ENCODE measurements at places on chromosomes 5 and 9.
A peak's percentile ranks its signal among the peaks of the same experiment; 100 is the strongest.

- H3K27ac ChIP-seq = no peak overlapping the region
- no peaks in the 10 kb centered on the region for H3K4me1 ChIP-seq
- no peak overlapping the region for H3K4me3 ChIP-seq
- H3K27me3 ChIP-seq = no peaks in the 10 kb centered on the region
These were observed 163.5 kb downstream of the ARSB start for GRCh38 chr5:78821536-78822021.

DNA sequence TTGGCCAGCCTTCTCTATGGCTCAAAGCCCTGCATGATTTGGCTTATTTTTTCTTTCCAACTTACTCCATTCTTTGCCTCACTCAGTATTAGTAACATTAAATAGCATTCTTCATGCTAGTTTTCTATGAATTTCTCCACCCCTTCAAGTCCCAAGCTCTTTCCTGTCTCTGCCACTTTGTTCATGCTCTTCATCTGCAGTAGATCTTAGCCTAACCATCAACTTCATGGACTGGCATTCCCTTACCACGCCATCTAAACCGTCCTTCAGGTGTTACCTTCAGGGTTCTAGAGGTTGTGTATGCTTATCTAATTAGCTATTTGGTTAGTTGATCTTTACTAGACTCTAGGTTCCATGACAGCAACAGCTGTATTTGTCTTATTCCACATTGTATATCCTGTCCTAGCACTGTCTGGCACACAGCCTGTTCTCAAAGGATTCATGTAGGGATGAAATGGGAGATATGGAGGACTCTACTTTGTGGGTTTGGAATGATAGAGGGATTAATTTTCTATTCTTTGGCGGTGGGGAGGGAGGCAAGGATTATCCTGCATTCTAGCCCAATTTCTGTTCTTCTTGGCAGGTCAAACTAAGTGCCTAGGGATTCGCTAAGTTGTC lies 26.4 kb downstream of the TMEM167A start:
- no peaks in the 10 kb centered on the region for H3K36me3 ChIP-seq
- no peak for DNase-seq
- no peaks in the 10 kb centered on the region for H3K27me3 ChIP-seq
- H3K4me1 ChIP-seq = no peaks in the 10 kb centered on the region
- no peak overlapping the region for H3K27ac ChIP-seq
- no peak overlapping the region for H3K4me3 ChIP-seq

DNA sequence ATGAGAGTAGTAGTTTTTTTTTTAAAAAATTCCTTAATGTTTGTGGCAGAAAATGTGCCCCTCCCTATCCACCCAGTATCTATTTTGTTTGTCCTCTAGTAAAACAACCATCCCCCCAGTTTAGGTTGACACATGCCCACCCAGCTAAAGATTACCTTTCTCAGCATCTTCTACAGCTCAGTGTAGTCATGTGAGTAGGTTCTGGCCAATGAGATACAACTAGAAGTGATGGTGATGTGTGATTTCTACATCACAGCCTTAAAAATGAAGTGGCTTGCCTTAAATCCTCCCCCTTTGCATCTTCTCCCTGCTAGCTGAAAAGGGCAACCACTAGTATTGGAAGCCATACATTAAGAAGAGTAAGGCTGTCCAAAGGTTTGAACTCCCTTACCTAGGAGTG lies 14.9 kb downstream of the CHD1 start:
- DNase-seq = no peak
- H3K4me3 ChIP-seq = no peak overlapping the region
- no peaks in the 10 kb centered on the region for H3K27me3 ChIP-seq
- no peaks in the 10 kb centered on the region for H3K4me1 ChIP-seq
- H3K36me3 ChIP-seq = no peaks in the 10 kb centered on the region

- no peak overlapping the region for H3K27ac ChIP-seq
- no peak overlapping the region for H3K4me3 ChIP-seq
- no peaks in the 10 kb centered on the region for H3K36me3 ChIP-seq
- no peaks in the 10 kb centered on the region for H3K4me1 ChIP-seq
These were observed 93.6 kb upstream of the TLE4 start for GRCh38 chr9:79477955-79478771.

DNA sequence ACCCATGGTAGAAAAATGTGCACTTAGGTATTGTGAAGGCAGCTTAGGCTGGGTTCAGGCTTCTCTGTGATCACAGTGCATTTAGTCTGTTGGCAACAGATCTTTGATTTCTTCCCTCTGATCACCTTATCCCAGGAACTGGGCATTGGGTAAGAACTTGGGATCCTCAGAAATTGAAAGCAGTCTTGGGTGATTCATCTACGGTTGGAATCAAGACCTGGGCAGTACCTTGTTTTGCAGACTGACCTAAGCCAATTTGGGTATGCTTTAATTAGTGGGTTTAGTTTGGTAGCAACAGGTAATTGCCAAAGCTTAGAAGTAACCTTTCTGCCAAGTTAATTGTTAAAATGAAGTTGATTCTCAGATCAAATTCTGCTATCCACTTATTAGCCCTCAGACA lies 17.8 kb downstream of the ENTREP1 start:
- H3K27me3 ChIP-seq = no peaks in the 10 kb centered on the region
- no peaks in the 10 kb centered on the region for H3K36me3 ChIP-seq
- no peak overlapping the region for H3K27ac ChIP-seq
- no peak for DNase-seq
- no peak overlapping the region for H3K4me3 ChIP-seq

DNA sequence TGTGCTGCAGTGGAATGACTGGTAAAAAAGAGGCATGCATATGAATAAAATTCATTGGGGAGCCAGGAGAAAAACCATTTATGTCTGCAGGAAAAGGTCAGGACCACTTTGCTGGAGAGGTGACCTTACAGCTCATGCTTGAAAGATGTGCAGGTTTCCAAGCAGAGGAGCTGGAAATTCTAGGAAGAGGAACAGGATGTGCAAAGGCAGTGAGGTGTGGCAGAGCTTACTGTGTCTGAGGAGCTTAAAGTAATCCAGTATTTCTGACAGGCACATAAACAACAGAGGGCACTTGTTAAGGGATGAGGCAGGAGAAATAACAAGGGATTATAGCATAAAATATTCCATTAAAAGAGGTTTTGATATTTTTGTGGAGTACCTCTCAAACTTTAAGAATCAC lies 203.2 kb downstream of the CD180 start:
- H3K27me3 ChIP-seq = no peaks in the 10 kb centered on the region
- no peaks in the 10 kb centered on the region for H3K36me3 ChIP-seq
- H3K4me3 ChIP-seq = no peak overlapping the region

DNA sequence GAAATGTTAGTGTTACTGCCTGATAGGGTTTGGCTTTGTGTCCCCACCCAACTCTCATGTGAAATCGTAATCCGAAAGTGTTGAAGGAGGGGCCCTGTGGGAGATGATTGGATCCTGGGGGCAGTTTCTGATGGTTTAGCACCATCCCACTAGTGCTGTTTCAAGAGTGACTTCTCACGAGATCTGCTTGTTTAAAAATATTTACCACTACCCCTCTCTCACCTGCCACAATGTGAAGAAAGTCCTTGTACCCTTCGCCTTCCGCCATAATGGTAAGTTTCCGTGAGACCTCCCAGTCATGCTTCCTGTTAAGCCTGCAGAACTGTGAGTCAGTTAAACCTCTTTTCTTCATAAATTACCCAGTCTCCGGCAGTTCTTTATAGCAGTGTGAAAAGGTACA lies 2.6 kb upstream of the RFX3 start:
- H3K36me3 ChIP-seq = no peaks in the 10 kb centered on the region
- DNase-seq = no peak
- no peaks in the 10 kb centered on the region for H3K27me3 ChIP-seq
- H3K4me1 ChIP-seq = peaks cover 20% of the 10 kb centered on the region

DNA sequence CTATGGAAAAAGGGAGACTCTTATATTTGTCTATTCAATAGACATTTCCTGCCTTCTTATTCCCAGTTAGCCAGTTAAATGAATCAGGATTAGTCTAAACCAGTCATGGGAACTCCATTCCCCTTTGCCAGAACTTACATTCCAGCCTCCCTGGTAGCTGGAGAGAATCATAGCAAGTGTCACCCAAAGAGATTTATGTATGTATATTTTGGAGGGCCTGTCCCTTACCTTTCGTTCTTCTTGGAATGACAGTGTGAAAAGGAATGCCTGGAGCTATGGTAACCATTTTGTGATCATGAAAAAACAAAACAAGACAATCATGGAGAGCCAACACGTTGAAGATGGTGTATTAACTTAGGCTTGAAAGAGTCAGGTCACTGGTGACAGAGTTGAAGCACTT lies 627.7 kb downstream of the CCDC171 start:
- H3K36me3 ChIP-seq = no peaks in the 10 kb centered on the region
- H3K4me1 ChIP-seq = peaks cover 18% of the 10 kb centered on the region
- no peak overlapping the region for H3K4me3 ChIP-seq
- no peak for DNase-seq

GRCh38 chr5:105158526-105158925 lies 1595.9 kb upstream of the NUDT12 start:
- H3K4me1 ChIP-seq = no peaks in the 10 kb centered on the region
- DNase-seq = no peak
- H3K27me3 ChIP-seq = no peaks in the 10 kb centered on the region
- H3K27ac ChIP-seq = no peak overlapping the region

DNA sequence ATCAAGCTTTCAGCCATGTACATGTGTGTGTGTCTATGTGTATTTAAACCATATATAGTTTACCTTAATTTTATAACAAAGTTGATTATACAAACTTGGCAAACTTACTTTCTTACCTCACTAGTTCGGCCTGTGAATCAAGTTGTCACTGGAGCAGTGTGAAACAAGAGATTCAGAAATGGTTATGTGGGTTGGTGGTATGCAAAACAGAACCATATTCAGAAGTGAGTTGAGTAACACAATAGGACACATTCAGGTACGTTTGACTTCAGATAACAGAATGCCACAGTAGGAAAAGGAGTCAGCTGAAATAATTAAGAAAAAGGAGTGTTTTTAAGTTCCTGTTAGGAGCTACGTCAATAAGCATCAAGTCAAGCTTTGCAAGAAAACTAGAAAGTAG lies 21.5 kb downstream of the XPA start:
- H3K27ac ChIP-seq = peak overlapping the region; percentile 67
- no peaks in the 10 kb centered on the region for H3K27me3 ChIP-seq
- peaks cover 63% of the 10 kb centered on the region for H3K36me3 ChIP-seq
- no peak overlapping the region for H3K4me3 ChIP-seq

DNA sequence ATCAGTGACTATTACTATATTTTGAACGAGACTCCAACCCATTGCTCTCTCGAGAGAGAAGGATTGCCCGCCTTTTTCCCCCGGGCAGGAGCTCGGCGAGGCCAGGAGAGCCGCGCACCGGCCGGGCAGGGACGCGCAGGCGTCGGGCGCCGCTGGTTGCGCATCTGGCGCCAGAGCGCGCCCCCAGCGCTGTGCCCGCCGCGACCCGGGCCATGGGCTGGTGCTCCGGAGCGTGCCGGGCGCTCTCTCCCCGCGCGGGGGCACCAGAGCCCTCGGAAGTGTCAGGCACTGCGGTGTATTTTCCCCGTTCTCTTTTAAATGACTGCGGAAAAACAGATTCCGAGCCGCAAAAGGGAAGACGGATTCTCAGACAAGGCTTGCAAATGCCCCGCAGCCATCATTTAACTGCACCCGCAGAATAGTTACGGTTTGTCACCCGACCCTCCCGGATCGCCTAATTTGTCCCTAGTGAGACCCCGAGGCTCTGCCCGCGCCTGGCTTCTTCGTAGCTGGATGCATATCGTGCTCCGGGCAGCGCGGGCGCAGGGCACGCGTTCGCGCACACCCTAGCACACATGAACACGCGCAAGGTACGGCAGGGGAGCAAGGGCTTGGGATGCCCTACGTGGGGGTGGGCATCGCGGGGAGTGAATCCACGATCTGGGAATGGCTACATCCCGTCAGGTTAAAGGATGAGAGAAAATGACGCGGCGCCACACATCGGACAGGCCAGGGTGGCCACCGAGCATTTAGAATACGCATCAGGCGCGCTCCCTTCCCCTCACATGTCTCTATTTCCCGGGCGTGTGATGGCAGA lies 1.1 kb upstream of the NTRK2 start:
- no peaks in the 10 kb centered on the region for H3K4me1 ChIP-seq
- no peaks in the 10 kb centered on the region for H3K36me3 ChIP-seq
- DNase-seq = peak; percentile 88
- peak overlapping the region; percentile 64 for H3K4me3 ChIP-seq

- no peaks in the 10 kb centered on the region for H3K27me3 ChIP-seq
- no peaks in the 10 kb centered on the region for H3K36me3 ChIP-seq
- peaks cover 3% of the 10 kb centered on the region for H3K4me1 ChIP-seq
- H3K27ac ChIP-seq = no peak overlapping the region
- no peak overlapping the region for H3K4me3 ChIP-seq
- no peak for DNase-seq
These were observed 302.5 kb downstream of the MLLT3 start for GRCh38 chr9:20319641-20320337.

- no peak overlapping the region for H3K27ac ChIP-seq
- DNase-seq = no peak
- no peak overlapping the region for H3K4me3 ChIP-seq
- peaks cover 11% of the 10 kb centered on the region for H3K4me1 ChIP-seq
- H3K36me3 ChIP-seq = no peaks in the 10 kb centered on the region
These were observed 93.2 kb downstream of the WDR41 start for GRCh38 chr5:77398896-77399295.

DNA sequence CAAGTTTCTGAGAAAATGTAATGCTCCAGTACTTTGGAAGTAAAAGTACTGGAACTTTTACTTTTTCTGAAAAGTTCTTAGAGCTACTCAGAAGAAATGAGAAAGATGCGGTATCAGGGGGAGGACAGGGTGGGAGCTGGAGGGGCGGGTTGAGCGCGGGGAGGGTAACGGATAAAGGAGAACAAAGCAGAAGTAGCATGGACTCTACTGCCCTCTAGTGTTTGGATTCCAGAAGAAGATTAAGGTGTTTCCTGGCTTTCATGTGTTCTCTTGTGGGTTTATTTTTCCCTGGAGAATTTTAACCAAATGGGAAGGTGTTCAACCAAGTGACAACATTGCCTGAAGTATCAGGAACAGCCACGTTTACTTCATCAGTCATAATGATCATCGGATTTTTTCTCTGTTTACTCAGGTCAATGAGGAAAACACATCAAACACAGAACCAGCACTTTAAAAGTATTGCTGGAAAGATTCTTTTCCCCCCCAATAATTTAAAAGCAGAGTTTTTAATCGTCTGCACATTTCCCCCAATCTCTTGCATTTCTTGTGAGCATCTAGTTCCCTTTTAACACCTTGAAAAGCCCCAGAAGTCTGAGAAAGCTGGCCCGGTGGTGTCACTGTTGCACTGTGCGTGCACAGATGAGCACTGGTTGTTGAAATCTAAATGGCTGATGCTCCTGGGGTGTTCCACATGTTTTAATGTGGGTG lies 190.6 kb downstream of the MPDZ start:
- H3K36me3 ChIP-seq = no peaks in the 10 kb centered on the region
- DNase-seq = peak; percentile 25
- no peak overlapping the region for H3K27ac ChIP-seq
- no peaks in the 10 kb centered on the region for H3K27me3 ChIP-seq
- peak overlapping the region; percentile 4 for H3K4me3 ChIP-seq

GRCh38 chr9:111668026-111668573 lies 6.7 kb downstream of the GNG10 start:
- no peak for DNase-seq
- H3K4me3 ChIP-seq = no peak overlapping the region
- H3K4me1 ChIP-seq = peaks cover 5% of the 10 kb centered on the region
- no peaks in the 10 kb centered on the region for H3K27me3 ChIP-seq
- no peak overlapping the region for H3K27ac ChIP-seq

All from tibial artery (tissue), 4 donors.